ENCODE measurements at places on chromosomes 3 and 15.

DNA sequence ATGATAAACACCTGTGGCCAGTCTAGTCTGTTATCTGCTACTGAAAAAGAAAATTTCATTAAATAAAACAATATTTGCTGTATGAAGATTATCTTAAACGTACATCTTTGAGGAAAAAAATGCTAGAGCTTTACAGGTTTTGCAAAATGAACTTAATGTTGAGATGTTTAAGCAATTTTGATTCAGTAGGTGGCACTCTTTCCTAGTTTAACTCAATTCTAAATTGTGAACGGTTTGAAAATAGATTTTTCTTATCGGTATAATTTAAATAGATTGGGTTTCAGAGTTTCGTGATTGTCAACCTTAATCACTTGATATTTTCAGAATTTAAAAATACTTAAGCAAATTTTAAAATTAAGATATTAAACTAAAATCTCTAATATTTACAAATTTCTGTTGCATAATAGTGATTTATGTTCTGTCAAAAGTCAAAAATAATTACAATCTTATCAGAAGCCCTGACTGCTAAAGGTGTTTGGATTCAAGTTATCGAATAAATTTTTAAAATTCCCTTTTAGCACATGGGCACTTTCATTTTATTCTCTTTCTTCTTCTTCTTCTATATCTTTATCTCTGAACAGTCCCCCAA is 7.0 kb upstream of the RNF111 start:
- DNase-seq = no peak

- DNase-seq = no peak
These were observed 113.8 kb upstream of the CCDC54 start for GRCh38 chr3:107263269-107264021.

GRCh38 chr3:156787926-156788663 is 38.1 kb upstream of the LEKR1 start:
- DNase-seq = no peak

DNA sequence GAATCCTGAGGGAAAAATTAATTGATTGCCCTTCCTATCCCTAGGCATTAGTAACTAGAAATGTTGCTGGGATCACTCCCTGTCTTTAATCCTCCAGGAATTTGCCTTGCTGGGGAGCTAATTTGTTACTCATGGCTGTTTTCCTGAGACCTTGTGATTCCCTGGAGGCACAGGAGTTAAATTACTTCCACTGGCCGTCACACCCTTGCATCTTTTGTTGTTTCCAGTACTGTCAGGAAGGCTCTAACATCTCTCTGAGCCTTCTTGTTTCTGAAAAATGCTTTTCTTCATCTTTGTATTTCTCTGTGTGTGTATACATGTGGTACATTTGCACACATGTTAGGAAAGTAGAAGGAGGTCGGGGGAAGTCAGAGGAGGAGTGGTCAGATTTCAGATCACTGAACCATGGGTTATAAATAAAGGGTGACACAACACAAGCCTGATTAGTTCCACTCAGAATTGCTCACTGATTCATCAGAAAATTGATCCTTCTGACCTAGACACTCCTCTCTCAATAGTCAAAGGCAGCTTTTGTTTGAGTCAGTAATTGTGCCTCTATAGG is 23.5 kb upstream of the LRRFIP2 start:
- no peak for DNase-seq

- DNase-seq = no peak
These were observed 12.9 kb downstream of the GMNC start for GRCh38 chr3:190849607-190850006.

GRCh38 chr3:123202451-123202850 is 708 bp downstream of the SEC22A start:
- no peak for DNase-seq

GRCh38 chr3:32457971-32458471 is 44.6 kb downstream of the CMTM6 start:
- peak; percentile 90 for DNase-seq

- DNase-seq = no peak
These were observed 297.5 kb upstream of the DCBLD2 start for GRCh38 chr3:99199021-99199420.

DNA sequence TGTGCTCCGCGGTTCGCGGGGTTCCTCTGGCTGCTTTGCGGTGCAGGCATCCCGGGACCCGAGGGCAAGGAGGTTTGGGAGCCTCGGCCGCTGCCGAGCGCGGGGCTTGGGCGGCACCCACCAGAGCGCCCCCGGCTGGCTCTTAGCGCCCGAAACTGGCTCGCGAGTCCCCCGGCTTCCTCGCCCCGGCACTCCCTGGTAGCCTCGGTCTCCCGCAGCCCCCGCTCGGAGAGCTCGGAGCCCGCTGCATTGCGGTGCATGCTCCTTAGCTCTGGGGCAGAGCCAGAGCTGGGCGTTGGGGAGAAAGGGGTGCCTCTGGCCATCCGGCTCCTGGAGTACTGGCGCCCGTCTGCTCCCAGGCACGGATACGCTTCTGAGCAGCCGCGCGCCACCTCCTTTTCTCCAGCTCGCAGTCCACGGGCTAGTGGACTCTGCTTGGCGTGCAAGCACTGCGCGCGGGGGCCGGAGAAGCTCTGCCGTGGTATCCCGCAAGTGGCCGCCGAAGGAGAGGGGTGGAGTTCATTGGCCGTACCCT is 753 bp downstream of the EPHB1 start:
- no peak for DNase-seq

- DNase-seq = no peak
These were observed 40.2 kb upstream of the MAPKBP1 start for GRCh38 chr15:41734079-41734478.

DNA sequence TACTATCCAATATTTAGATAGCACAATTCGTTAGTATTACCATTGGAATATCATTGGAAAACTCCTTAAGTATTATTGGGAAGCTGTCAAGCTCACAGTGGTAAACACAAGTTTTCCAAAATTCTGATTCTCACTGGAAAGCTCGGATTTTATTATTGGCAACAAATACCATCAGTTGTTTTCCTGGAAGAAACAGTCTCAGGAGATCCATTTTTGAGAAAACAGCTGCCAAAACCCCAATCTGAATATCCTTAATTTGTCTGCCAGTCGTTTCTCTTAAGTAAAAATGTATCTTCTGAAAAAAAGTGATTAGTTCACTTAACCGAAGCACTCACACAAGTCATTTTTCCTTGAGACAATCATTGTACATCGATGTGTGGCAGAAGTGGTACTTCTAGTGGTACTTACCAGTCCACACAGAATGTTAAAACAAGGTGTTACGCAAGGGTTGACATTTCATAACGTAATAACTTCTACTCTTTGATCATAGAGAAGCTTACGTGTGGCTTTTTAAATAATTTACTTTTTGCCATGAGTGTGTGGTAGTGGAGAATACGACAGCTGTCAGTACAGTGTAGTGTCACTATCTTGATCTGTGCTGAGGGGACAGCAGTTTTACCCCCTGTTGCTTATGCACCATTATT is 74.9 kb downstream of the FAM43A start:
- DNase-seq = no peak

- no peak for DNase-seq
These were observed 148.6 kb upstream of the STT3B start for GRCh38 chr3:31384117-31384516.

- no peak for DNase-seq
These were observed 299.5 kb downstream of the ZBTB20 start for GRCh38 chr3:114847564-114847963.

DNA sequence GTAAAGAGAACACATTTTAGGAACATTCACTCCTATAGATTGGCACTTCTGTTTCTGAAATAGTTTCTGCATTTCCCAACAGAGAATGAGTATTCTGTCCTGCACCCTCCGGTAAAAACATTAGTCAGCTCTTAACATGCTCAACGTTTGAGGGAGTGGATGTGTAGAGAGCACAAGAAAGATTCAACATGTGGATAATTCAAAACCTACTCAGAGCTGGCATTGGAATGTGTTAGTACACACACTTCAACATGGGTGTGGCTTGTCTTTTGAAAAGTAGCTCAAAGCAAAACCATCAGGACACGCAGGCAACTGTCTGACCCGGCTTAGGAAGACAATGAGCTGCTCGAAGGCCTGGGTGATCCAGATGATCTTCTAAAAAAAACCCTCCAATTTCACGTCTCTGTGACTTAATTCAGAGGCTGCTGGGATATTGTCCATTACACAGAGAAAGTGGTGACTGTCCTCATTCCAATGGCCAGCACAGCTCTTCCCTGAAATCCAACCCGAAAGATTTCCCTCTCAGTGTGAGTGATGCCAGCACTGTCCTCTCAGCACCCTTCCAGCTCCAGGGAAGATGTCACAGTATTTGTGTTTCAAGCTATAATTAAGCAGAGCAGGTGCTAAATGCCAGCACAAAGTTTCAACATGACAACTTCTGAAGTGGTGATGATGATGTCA is 18.1 kb downstream of the FBN1 start:
- no peak for DNase-seq

DNA sequence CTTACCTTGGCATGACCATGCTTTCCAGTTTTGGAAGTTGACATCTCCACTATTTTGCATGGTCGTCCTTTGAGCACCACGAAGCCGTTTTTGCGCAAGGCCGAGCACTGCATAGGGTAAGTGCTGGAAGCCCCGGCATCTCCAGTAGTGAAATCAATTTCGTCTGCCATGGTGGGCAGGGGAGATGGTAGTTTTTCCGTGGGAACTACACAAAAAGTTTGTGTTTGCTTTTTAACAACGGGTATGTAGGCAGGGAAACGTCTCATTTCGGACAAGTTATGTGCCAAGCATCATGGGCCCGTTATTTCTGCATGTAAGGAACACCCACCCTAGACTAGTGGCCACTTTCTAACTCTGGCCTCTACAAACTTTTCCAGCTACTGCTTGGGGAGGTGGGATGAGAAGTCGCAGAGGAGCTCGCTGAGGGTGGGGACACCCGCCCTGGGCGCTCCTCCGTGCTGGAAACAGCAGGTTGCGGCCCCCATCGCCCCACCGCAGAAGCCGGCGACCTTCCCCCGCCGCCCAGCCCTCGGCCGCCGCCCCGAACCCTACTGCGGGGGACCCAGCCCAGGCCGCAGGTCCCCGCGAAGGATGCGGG is 701 bp downstream of the EIF5A2 start:
- no peak for DNase-seq

GRCh38 chr15:44598892-44599291 is 61.9 kb downstream of the EIF3J start:
- DNase-seq = no peak

DNA sequence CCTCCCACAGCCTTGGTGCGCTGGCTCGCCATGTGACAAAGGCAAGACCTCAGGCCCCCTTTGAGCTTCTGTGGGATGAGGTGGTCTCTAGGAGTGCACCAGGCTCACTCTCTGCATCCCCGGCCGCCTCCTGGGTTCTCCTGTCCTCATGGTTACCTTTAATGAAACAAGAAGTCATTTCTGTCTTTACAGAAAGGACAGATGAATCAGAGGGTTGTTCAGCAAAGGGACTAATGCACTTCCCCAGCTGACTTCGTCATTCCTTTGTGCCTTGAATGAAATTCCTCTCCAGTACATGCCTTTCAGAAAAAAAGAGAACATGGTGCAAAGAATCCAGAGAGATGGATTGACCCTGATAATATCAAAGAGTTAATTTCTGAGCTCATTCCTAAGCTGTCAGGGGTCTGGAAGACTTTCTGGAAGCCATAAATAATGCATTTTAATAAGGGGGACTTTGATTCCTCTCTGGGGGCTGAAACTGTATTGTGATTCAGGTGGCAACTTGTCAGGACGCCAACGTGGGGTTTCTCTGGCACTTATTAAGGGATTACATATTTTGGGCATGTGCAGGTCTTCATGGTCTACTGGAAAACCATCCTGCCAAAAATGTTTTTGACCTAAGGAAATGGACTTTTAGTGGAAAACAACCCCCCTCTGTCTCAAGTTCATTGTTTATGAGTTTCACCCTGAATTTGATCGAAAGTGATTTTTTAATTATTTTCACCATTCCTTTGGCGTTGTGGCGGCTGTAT is 122.7 kb downstream of the FBLN2 start:
- no peak for DNase-seq

DNA sequence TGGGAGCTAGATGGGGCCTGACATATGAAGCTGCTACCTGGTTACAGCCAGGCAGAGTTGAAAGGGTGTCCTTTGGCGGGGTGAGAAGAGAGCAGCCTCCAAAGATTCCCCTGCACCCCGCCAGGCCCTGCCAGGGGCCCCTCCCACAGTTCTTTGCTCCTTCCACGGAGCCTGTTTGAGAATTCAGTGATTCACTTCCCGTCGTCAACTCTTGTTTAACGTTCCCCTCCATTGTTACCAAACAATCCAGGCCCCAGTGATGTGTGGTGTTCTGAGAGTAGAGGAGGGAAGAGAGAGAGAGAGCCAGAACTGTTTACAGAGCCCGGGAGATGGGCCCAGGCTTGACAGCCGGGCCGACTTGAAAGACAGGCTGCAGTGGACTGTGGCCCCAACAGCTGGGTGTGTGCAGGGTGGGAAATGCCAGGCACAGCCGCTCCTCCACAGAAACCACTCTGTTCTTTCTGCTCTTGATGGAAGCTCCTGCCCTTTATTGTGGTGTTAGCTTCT is 81.5 kb downstream of the SMAD3 start:
- DNase-seq = peak; percentile 11

GRCh38 chr15:57135800-57136199 is 217.4 kb downstream of the TCF12 start:
- no peak for DNase-seq
